ENCODE measurements at places on chromosomes 2 and 18. TPM values are rescaled to one million over a fixed set of nuclear protein-coding genes. Genes with fewer than 3 reads are reported as not detected.
A peak's percentile ranks its signal among the peaks of the same experiment; 100 is the strongest.

Gene APLF
- 2.0 TPM for polyA plus RNA-seq

Gene ALPG
- polyA plus RNA-seq: not detected

Gene HNRNPA3
- polyA plus RNA-seq: 304 TPM

Gene EML6
- 6.0 TPM for polyA plus RNA-seq

Gene IL18R1
- polyA plus RNA-seq: 6.9 TPM

DNA sequence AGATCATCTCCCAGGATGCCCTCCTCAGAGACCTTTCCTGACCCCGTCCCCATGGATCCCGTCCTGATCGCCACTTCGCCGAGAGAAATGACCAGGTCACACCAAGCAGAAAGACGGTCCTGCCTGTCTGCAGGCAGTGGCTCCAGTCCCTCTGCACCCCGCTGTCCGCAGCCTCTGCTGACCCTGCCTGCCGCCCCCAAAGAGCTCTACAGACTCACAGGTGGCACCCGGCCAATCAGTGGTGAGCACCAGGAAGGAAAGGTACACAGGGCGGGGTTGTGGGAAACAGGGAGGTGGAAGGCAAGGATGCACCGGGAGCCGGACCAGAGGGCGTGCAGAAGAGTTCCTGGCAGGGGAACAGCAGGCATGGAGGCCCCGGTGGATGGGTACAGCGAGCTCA lies 94.8 kb downstream of the NDUFA10 start:
- H3K4me3 ChIP-seq: no peak overlapping the region
- no peak overlapping the region for H3K27ac ChIP-seq
- DNase-seq: no peak
- no peaks in the 10 kb centered on the region for H3K27me3 ChIP-seq

- no peaks in the 10 kb centered on the region for H3K4me1 ChIP-seq
- DNase-seq: no peak
- H3K36me3 ChIP-seq: no peaks in the 10 kb centered on the region
- H3K27me3 ChIP-seq: no peaks in the 10 kb centered on the region
Observed at GRCh38 chr18:55024564-55024963, 65.3 kb upstream of the CCDC68 start.

DNA sequence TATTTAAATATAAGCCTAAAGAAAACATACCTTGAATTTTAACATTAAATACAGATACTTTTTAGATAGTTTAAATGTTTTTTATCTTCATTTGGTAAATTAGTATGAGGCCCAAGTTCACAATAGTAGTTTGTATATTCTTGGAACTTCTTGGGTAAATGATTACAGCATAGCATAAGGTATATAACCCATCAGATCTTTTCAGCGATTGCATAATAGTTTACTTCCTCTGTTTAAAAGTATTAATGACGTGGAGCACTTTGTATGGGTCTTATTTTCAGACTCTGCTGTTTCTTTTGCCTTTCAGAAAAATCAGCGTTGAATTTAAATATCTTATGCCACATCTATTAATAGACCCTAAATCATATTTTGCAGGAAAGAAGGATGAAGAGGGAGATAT lies 60.2 kb downstream of the CHRNA1 start:
- H3K36me3 ChIP-seq: no peaks in the 10 kb centered on the region
- H3K27ac ChIP-seq: no peak overlapping the region
- no peaks in the 10 kb centered on the region for H3K4me1 ChIP-seq
- DNase-seq: no peak

GRCh38 chr2:200319548-200320337 lies 13.2 kb downstream of the SPATS2L start:
- peaks cover 24% of the 10 kb centered on the region for H3K4me1 ChIP-seq
- no peaks in the 10 kb centered on the region for H3K36me3 ChIP-seq
- no peaks in the 10 kb centered on the region for H3K27me3 ChIP-seq
- H3K4me3 ChIP-seq: no peak overlapping the region
- H3K27ac ChIP-seq: peak overlapping the region; percentile 85

All from large intestine (tissue), 12 donors.